ENCODE measurements at places on chromosomes 6 and 20.

DNA sequence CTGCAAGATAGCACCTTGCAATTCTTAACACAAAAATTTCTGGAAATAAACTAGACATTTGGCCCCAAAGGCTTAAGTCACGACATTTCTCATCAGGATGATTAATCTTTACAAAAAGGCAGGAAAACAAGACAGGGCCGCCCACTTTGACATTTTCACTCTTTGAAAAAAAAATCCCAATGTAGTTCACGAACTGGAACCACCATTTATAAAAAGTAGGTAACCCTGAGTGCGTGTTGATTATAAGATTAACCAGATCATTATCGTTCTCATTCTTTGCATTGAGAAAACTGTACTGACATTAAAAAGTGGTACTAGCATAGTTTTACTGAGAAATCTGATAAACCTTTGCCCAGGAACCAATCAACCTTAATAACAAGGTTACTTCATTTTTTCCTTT lies 108.8 kb downstream of the HUS1B start:
- DNase-seq: no peak

DNA sequence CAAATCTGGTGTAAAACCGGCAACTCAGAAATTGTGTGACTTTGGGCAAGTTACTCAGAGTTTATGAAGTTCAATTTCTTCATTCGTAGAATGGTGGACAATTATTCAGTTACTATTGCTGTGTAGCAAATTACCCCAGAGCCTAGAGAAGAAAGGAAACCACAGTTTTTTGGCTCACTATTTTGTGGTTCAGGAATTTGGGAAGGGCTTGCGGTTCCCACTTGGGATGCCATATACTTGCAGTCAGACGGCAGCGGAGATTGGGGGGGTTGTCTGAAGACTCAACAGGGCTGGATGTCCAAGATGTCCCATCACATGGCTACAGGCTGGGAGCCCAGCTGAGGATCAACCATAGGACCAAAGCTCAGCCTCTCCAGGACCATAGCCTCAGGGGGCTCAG lies 108.1 kb downstream of the PCSK2 start:
- no peak for DNase-seq

GRCh38 chr6:166739117-166739975 lies 112.3 kb upstream of the RPS6KA2 start:
- no peak for DNase-seq

DNA sequence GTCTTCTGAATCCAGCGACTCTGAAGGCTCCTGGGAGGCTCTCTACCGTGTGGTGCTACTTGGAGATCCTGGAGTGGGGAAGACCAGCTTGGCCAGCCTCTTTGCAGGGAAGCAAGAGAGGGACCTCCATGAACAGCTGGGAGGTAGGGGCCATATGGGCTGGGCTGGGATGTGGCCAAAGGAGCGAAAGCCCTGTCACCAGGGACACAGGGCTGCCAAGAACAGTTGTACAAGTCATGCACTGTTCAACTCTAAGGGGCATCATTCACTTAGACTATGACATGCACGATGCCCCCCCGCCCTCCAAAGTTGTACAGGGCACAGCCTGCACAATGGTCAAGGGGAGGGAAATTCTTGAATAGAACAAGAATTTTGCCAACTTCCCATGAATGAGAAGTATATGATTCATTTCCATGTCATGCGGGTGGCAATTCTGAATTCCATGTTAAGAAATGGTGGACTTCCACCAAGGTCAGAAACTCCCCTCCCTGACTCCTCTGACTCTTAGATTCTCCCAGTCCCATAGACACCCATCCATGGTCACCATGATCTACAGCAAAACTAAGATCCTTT lies 1.6 kb downstream of the REM1 start:
- no peak for DNase-seq

GRCh38 chr6:79470728-79471127 lies 66.5 kb downstream of the LCA5 start:
- DNase-seq: no peak

- no peak for DNase-seq
Observed at GRCh38 chr6:90533615-90534336, 53.1 kb downstream of the MAP3K7 start.

All from ascending aorta (tissue), 2 donors.